ENCODE measurements at places on chromosomes 2 and 18. TPM values are rescaled to one million over a fixed set of nuclear protein-coding genes. Genes with fewer than 3 reads are reported as not detected.

DNA sequence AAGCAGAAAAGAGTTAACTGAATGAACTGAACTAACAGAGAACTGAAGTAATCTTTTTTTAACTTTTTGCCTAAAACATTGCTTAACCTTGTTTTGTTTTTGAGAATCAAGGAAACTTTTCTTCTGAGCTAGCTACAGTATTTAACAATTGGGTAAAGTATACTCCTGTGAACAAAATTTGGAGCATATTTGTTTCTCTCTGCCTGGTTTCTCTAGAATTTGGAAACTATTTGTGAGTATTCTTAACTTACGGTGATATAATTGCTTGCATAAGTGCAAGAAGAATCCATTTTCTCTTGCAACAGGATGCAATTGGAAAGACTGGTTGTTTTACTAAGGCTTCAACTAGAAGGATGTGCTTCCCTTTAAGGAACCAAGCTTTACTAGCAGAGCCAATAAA, 65.9 kb upstream of the FAM98A start:
- no peak for DNase-seq

GRCh38 chr2:133293544-133294353, 274.5 kb downstream of the NCKAP5 start:
- no peak for DNase-seq

GRCh38 chr2:140734992-140735391, 1395.8 kb downstream of the LRP1B start:
- no peak for DNase-seq

GRCh38 chr2:188051706-188052105, 240.0 kb upstream of the GULP1 start:
- DNase-seq = no peak

The SERPINB10 gene
- total RNA-seq = not detected

The RNF103 gene
- 29.3 TPM for total RNA-seq

The CTAGE1 gene
- not detected for total RNA-seq

The MROH2A gene
- total RNA-seq = not detected

Data from SJCRH30 (cell line).